ENCODE measurements at places on chromosomes 7 and 10.

DNA sequence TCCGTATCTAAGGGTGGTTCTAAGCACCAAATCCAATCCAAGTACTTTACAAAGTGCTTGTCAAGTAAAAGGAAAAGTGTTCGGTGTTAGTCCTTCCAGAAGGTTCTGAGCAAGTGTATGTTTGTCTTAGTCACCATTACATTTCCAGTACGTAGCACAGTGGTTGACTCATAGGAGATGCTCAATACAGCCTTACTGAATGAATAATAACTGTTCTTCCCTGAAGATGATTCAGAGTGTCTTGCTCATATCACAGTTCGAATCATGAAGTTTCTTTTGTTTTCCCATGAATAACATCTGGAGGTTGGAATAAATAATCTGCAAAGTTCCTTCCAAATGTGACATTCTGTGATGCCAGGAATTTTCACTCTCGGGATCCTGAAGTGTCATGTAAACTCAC is 53.4 kb downstream of the WNT2 start:
- DNase-seq, result no peak

DNA sequence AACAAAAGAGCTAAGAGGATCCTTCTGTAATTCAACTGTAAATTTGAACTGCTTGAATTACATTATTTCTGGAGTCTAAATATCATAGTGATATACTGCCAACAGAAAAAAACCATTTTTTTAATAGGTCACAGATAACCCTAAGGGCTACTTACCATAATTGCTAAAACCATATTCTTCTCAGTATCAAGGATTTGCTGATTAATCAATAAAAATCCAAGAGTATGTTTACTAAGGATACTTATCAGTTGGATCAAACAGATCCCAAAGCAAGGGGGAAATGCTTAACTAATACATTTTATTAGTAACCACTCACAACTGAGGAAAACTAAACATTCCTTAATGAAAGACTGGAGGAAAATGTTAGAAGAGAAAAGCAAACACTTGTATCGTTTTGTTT is 166.0 kb downstream of the PIP4K2A start:
- DNase-seq, result no peak

GRCh38 chr7:117975476-117975875 is 102.2 kb upstream of the CTTNBP2 start:
- DNase-seq, result no peak

DNA sequence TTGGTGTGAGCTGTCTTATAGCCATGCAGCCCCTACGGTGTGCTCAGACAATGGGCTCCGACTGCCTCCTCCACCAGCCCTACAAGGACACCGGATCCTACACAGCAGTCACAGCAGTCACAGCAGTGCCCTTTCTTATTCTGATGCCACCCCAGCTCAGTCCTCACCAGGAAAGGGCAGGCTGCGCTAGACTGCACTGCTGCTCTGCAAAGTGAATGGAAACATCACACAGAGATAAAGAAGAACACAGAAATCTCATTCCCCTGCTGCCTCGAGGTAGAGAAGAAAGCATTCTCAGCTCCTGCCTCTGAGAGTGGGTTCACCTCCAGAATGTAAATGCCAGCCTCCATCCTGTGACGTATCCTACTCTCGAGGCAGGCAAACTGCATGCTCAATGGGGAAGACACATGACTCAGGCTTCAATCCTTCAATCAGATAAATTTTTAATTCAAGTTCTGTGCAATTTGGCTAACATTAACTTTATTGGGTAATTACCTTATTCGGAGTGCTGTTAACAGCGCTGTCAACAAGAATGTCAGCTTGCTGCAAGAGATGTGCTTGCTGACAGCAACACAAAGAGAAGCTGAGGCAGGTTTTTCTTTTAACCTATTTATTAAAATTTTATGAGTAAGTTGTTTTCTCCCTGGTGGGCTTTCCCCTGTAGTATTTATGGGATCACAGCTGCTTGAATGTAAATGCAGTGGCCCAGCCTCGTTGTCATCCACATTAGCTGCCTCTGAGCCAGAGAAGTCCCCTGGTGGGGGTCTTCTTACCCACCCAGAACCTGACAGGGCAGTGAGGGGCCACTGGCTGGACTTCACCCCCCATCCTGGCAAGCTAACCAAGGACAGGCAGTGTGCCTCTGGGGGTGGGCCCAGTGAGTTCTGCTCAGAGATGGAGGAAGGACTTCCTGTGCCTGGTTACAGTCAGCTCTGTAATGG is 241.3 kb upstream of the KMT2E start:
- DNase-seq, result no peak

DNA sequence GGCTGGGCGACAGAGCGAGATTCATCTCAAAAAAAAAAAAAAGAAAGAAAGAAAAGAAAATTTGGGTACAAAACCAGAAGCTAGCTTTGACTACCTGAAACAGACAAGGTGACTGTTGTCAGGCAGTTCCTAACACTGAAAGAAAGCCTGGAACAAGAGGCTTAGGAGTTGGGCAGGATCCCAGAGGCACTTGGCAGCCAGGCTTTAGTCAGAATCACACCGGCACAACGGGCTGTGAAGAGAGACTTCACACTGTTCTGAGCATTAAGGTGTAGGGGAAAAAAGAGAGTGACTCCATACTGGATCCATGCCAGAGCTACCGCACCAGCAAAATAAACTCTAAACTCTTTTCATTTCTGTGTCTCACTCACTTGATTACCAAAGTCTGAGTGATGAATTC is 130.8 kb downstream of the ZNF467 start:
- no peak for DNase-seq

DNA sequence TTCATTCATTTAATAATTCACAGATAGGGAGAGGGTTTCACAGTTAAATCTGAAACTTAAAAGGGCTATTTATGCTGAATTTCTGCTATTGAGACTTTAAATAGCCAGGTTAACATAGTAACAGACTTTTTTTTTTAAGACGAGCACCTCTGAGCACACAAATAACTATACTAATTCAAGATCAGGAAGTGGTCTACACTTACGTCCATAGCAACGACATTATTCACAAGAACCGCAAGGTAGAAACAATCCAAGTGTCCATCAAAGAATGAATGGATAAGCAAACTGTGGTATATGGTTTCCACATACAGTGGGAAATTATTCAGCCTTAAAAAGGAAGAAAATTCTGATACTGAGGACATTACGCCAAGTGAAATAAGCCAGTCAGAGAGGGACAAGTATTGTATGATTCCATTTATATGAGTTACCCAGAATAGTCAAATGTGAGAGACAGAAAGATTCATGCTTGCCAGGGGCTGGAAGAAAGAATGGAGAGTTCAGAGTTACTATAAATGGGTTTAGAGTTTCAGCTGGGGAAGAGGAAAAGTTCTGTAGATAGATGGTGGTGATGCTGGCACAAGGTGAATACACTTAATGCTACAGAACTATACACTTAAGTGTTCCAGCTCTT is 140.3 kb upstream of the LAMB4 start:
- no peak for DNase-seq

DNA sequence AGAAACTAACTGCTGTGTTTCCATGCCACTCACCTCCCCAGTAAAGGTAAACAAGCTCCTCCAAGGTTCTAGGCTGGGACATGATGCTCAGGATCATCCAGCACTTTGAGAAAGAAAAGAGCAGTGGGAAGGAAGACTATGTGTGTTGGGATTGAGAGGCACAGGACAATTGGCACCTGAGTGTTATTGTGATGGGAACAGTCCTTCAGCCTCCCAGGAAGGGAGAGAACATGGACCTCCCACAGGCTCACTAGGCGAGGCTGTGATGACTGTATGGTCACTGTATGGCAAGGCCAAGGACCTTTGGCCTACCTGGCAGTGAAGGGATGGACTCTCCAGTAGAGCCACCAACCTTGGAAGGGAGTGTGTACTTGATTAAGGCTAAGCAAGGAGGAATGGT is 123.2 kb upstream of the UNC5B start:
- no peak for DNase-seq

DNA sequence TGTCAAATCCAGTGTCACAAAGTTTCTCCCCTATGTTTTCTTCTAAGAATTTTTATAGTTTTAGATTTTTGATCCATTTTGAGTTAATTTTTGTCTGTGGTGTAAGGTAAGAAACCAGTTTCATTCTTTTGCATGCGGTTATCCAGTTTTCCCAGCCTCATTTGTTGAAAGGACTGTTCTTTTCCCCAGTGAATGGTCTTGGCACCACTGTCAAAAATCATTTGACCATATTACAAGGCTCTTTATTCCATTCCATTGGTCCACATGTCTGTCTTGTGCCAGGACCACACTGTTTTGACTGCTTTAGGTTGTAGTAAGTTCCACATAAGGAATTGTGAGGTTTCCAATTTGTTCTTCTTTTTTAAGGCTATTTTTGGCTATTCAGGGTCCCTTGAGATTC is 64.0 kb downstream of the INPP5A start:
- DNase-seq, result no peak

DNA sequence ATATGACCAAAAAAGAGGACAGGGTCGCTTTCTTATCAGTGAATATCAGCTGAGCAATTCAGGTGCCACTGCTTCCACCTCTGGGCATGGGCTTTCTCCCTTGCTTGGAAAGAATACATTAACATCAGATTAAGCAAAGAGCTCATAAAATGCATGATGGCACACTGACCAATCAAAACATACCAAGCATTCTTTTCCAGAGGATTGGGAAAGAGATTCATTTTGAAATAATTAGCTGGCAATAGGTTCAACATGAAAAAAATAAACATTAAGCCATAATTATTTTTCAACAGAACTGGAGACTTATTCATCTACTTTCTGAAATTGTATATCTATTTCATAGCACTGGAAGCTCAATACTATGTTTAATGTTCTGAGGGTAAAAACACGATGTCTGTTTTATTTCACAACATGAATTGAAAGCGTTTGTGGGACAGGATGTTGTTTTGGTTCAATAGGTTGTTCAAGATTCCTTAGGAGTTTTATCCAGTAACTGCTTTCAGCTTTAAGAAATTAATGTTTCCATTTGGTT is 53.2 kb downstream of the TFAM start:
- DNase-seq, result peak; percentile 52

DNA sequence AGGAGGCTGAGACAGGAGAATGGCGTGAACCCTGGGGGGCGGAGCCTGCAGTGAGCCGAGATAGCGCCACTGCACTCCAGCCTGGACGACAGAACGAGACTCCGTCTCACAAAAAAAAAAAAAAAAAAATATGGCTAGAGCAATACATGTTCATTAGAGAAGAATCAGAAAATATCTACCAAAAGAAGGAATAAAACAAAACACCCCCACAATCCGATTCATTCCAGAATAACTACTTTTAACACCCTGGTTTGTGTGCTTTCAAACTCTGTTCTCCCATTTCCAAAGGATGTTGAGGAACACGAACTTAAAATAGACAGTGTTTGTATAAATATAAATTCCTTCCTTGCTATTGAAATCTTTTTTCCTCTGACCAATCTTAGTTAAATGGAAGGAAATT is 6.5 kb downstream of the PDSS1 start:
- no peak for DNase-seq

DNA sequence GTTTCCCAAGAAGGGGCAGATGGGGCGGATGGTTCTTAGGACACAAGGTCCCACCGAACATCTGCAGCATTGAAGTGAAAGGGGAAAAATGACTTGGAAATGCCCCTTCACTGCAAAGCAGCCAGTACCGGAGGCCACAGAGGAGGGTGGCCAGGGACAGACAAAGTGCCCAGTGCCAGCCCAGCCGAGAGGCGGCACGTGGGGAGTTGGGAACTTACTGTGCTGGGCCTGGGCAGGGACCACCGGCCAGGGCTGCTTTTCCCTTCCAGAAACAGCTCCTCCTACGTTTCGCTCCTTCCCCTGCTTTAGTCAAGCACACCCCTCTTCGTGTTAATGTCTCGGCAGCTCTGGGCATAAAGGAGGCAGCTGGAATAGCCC is 129.2 kb downstream of the TNS3 start:
- no peak for DNase-seq

- DNase-seq, result no peak
Measured at GRCh38 chr7:31939076-31939475, 131.1 kb downstream of the PDE1C start.

DNA sequence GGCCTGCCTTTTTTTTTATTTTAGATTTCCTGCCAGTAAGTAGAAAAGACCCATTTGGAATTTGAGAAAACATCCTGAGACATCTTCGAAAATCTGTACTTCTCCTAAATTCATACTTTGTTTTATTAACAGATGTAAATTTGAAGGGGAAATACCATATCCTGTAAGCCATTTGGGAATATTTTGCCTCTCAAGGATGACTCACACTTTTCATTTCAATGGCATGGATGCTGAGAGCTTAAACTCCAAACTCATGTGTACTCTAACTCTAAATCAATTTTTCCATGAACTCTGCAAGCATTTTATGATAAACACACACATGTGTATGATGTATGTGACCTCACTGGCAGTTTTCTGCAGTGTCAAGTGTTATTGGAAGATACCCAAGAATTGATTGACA is 89.0 kb downstream of the SEMA3A start:
- DNase-seq, result no peak

GRCh38 chr10:132487241-132488135 is 50.1 kb upstream of the INPP5A start:
- no peak for DNase-seq

GRCh38 chr10:122648599-122649428 is 50.8 kb downstream of the C10orf120 start:
- DNase-seq, result no peak

DNA sequence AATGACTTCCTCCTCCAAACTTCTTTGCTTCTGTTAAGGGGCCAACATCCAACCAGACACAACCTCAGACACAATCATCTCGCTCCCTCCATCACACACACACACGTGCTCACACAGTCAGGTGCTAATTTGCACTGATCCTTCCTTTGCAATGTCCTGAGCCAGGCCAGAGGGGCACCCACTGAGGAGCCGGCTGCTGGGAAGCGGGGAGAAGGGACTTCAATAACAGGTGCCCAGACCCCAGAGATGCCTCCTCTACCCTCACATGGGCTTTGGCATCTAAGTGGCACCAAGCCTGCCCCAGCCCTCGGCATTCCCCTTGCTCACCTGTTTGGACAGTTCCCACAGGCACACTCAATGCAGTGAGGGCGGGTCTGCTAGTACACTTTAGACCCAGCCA is 34.2 kb upstream of the SVOPL start:
- DNase-seq, result no peak

DNA sequence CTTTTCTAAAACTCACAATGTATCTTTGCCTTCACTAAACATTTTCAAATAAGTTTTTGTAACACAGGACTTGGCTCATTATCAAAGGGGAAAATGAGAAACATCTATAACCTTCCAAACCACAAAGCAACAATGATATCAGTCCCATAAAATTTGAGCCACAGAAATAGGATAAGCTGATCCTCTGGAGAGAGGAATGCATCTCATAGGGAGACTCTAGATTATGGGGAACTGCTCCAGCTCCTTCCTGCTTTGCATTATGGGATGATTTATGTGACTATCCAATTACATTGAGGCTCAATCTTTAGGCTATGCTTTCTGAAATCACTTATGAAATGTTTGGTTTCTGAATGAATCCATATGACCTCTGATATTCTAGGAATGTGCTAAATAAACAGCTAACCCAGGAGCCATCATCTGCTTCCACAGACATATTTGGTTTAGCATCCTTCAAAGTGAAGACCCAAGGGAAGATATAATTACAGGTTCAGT is 70.4 kb downstream of the CUBN start:
- DNase-seq, result no peak

DNA sequence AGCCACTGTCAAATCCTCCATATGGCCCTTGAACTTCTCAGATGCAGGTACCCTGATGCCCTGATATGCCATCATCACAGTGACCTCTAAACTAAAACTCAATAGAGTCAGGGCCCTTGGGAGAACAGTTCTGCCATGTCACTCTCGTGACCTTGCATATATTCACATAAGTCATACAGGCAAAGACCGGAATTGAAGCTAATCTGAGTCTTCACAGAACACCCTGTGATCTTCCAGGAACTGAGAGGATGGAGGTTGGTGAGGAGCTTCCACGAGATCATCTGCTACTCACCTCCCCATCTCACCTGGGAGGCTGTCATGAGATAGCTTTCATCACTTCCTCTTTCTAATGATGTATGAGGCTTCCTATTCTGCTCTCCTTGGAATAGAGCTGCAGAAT is 228.7 kb upstream of the CCDC6 start:
- no peak for DNase-seq
